ENCODE measurements at places on chromosomes 3 and 15. TPM values are rescaled to one million over a fixed set of nuclear protein-coding genes. Genes with fewer than 3 reads are reported as not detected.

Gene RASL12
- total RNA-seq = not detected

Gene PEX11A
- 12.8 TPM for total RNA-seq

Gene UROC1
- not detected for total RNA-seq

Gene LOXL1
- 35.8 TPM for total RNA-seq

Gene STXBP5L
- not detected for total RNA-seq

Gene MOBP
- not detected for total RNA-seq

Gene KY
- not detected for total RNA-seq

Gene MEX3B
- not detected for total RNA-seq

Gene LIPH
- 38.4 TPM for total RNA-seq

Gene TRAT1
- total RNA-seq = not detected

Gene TF
- total RNA-seq = 0.24 TPM

Gene THPO
- total RNA-seq = not detected

Gene ANP32A
- total RNA-seq = 182 TPM

Gene CPN2
- total RNA-seq = not detected

Gene MUC4
- 84.4 TPM for total RNA-seq
